ENCODE measurements at places on chromosomes 4 and X.

DNA sequence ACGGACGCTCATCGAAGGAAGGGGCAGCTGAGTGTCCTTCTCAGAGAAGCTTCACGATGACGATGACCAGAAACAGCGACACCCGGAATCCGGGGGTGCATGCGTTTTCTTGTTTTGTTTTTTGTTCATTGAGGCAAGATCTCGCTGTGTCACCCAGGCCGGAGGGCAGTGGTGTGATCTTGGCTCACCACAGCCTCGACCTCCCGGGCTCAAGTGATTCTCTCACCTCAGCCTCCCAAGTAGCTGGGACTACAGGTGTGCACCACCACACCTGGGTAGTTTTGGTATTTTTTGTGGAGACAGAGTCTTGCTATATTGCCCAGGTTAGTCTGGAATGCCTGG is 19.8 kb downstream of the DGKQ start:
- no peak for DNase-seq

- no peak for DNase-seq
Observed at GRCh38 chr4:142539796-142540482, 306.2 kb downstream of the INPP4B start.

GRCh38 chr4:31366041-31366440 is 645.9 kb downstream of the PCDH7 start:
- DNase-seq = no peak

DNA sequence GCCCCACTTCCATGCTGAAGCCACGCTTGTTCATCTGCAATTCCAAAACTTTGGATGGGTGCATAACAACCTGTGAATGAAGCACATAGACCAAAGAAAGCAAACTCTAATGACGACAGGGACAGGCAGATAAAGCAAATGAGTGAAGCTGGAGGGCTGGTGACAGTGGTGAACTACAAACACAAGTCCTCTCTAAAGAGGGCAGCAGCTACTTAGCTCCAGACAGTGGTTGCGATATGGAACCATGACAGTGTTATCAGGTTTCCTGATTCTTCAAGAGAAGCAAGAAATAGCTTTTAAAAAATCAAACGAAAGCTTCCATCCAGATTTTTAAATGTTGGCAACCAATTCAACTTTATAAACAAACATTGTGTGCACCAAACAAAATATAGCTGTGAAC is 23.8 kb downstream of the NOX1 start:
- DNase-seq = no peak

DNA sequence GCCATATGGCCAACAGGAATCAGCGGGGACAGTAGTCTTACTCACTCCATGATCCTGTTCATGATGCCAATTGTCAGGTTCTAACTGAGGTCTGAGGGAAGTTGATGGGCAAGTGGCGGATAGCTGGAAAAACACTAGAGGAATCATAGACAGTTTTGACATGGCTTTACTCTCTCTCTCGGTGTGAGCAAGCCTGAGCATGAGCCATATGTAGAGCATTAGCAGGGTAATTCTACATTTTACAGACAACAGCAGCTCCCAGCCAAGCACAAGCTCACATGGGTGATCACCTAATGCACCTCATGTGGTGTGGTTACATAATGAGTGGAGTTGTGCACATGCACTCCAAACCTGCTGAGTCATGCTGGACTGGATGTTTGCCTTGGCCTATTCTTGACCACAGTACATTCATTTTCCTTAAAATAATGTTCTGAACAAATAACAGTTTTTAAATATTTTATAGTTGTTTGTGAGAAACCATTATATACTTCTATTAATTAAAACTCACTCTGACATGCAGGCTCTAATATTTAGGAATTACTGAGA is 429.2 kb downstream of the GPAT3 start:
- no peak for DNase-seq

DNA sequence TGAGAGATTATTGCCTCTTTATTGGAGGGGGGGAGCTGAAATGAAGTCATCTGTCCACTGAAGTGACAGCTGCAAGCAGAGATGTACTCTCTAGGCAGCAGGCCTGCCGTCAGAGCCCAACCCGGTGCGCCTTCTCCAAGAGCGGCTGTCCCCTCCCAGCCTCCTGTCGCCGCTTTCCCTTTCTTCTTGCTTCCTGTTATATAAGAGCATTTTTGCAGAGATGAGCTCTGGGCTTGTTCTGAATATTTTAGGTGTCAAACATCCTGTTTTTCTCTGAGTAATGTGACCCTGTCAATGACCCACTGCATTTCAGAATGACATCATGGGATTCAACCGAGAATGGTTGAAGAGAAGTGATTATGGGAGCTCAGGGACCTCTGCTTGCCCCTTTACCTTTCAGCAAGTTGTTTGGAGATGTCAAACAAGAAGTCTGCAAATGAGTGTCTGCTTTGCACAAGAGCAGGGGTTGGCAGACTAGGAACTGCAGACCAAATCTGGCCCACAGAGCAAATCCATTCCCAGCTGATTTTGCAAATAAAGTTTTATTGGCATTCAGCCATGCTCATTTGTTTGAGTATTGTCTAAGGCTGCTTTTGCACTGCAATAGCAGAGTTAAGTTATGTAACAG is 79.9 kb downstream of the SLC9A6 start:
- DNase-seq = peak; percentile 5

DNA sequence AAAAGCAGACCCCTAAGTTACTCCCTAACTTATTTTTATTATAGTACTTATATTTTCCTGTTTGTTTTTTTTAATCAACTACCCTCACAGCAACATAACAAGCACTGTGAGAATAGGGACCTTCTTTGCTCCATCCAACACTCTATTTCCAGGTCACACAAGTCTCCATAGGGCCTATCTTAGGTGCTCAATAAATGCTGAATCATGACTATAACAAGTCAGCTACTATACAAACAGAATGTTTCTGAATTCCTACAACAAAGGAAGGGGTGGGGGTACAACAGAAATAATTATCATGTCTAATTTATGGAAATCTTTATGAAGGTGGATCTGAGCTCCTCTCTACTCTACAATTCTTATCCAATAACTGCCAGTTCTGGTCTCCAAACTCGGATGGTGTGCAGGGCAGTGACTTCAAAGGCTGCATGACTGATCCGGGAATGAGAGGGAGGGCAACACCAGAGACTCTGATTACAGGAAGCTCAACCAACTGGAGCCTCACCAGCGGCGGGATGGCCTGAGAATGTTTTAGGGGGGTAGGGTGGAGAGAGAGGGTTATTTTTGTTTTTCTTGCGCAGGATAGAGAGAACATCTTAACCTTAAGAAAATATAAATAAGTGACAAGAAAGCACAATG is 71.1 kb downstream of the HADH start:
- DNase-seq = no peak

DNA sequence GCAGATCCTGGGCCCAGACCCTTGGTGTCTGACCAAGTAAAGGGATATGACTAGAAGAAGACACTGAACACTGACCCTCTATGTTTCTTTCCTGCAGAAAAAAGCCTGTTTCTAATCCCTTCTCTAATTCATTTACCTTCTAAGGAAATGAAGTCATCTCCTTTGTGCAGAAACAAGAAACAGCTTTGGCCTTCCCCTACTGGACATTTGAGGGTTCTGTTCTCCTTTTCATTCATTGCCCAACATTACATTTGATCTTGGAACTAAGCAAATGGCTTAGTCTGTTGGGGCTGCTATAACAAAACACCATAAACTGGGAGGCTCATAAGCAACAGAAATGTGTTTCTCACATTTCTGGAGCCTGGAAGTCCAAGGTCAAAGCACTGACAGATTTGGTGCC is 20.0 kb downstream of the HCCS start:
- DNase-seq = no peak

DNA sequence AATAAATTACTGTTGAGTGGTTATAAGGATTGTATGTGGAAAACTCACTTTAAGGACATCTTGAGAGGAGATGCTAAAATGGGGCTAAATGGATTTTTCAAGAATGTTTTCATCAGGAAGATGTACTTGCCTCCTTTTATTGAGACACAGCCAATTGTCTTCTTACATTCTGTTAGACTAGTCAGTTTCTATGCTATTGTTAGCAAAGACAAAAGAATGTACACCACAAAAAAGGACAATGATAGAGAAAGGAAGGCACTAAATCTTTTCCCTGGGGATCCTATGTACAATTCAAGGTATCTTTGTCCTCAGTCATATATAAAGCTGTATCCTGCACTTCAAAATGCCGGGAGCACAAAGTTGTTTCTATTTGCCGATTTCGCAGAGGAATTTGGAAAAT is 42.6 kb downstream of the TMA16 start:
- no peak for DNase-seq

- DNase-seq = no peak
Observed at GRCh38 chr4:101355767-101356702, 8.7 kb upstream of the PPP3CA start.

DNA sequence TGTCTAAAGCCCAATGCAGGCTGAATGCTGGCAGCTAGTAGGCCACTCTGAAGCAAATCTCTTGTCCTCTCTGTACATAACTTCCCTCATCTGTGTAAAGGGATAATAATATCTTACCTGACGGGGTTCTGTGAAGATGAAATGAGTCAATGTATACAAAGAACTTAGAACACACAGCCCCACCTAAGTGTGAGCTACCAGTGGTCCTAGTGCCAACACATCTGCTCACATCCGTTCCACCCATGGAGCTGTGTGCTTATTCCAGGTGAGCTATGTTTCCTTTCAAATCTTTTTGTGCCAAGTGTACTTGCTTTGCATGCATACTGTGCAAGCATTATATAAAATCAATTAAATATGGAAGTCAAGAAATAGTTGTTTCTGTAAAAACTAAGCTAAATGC is 116.4 kb downstream of the TSPAN5 start:
- DNase-seq = no peak

GRCh38 chrX:44480591-44480990 is 62.1 kb downstream of the FUNDC1 start:
- no peak for DNase-seq

GRCh38 chrX:118167361-118167760 is 50.8 kb upstream of the KLHL13 start:
- DNase-seq = no peak

DNA sequence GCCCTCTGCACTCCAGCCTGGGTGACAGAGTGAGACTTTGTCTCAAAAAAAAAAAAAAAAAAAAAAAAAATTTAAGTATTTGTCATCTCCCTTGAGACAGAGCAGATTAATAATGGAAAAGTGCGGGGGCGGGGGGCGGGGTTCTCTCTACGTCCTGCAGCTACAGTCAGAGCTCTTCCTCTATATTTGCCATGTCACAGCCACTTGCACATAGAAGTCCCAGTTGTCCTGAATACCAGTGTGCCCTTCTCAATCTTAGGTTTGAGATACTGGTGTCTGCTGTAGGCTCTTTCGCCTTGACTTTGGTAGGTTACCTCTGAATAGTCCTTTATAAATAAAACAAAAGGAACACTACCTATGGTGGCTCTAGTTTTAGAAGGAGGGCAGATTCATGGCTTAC is 237.8 kb upstream of the PGRMC2 start:
- DNase-seq = no peak

DNA sequence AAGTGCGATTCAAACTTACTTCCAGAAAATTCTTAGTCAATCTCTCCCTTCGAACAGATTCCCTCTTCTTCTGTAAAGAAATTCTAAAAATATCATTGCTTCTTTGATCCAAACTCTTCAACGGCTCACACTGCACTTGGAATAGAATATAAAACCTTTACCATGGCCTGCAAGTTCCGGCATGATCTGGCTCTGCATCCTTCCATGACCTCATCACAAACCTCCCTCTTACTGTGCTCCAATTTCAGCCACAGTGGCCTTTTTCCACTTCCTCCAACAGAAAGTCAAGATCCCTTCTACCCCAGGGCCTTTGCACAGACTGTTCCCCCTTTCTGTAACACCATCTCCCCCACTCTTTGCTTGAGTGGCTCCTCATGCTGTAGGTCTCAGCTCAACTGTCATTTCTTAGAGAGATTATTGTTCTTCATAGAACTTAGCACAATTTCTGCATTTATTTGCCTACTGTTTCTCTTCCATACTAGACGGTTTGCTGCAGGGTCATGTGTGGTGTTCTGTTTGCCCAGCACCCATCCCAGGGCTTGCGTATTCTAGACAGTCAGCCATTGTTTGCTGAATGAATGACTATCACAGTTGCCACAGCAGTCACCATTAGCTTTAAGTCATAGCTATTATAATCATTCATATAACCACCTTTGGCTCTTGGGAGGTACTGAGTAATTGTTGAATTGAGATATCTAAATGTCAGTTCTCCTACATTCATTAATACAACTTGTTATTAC is 1.9 kb upstream of the STOX2 start:
- no peak for DNase-seq

DNA sequence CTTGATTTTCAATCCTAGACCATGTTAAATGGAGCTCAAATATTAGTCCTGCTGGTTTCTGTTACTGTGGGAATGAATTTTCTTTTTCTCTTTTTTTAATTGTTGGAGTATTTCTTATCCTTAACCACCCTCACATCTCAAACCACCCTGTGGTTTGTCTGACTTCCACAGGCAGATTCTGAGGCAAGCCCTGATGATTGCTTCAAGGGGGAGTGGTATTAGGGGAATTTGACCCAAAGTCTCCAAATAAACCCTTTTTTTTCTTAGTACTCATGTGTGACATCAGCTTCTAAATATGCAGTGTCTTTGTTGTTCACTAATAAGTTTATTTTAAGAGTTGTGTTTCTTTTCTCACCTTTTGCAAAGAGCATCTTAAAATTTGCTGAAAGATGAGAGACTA is 810.3 kb downstream of the IL1RAPL1 start:
- no peak for DNase-seq

DNA sequence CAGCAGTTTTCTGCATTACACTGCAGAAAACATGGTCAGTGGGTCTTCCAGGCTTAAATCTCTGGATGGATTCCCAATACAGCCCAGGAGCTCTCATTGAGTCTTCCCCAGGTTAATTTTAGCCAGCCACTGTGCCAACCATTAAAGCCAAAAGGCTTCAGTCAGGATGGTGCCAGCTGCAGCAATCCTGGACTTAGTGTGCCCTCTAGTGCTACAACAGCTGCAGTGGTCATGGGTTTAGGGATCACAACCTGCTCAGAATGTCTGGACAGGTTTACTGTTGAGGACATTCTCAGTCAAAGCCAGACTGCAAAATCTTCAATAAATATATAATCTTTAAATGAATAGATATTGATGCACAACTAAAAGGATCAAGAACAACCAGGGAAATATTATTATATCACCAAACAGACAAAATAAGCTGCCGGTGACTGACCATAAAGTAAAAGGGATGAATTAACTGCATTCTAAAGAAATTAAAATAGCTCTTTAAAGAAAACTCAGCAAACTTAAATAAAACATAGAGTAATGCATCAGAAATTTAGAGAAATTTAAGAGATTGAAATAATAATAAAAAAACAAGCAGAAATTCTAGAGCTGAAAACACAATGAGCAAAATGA is 639.9 kb downstream of the SPOCK3 start:
- DNase-seq = no peak

DNA sequence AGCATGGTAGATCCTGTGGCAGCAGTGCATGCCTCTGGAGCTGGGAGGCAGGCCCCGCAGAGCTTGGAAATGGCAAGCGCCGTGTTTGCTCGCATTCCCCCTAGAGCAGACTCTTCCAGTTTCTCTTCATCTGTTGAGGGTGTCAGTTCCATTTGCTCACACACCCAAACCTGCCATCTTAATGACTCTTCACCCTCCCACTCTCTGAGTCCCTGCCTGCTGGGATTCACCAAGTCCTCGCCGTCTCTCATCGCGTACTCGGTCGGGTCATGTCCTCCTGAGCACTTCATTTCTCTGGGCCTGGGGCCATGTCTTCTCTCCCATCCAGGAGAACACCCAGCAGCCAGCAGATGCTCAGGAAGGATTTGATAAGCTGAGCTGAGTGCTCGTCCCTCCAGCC is 16.9 kb downstream of the ZBTB49 start:
- DNase-seq = no peak

- no peak for DNase-seq
Observed at GRCh38 chr4:110020139-110020538, 107.5 kb downstream of the EGF start.

- DNase-seq = no peak
Observed at GRCh38 chr4:151641983-151642382, 118.8 kb downstream of the GATB start.

- no peak for DNase-seq
Observed at GRCh38 chr4:165965503-165965902, 92.5 kb downstream of the TLL1 start.
